Cardiac muscle cell (in vitro differentiated cells and primary cell): ENCODE measurements at places on chromosomes 11 and 22. TPM values are rescaled to one million over a fixed set of nuclear protein-coding genes. Genes with fewer than 3 reads are reported as not detected.
A peak's percentile ranks its signal among the peaks of the same experiment; 100 is the strongest.

- DNase-seq: no peak
These were observed 813.2 kb downstream of the BRD1 start for GRCh38 chr22:49014227-49015201.

DNA sequence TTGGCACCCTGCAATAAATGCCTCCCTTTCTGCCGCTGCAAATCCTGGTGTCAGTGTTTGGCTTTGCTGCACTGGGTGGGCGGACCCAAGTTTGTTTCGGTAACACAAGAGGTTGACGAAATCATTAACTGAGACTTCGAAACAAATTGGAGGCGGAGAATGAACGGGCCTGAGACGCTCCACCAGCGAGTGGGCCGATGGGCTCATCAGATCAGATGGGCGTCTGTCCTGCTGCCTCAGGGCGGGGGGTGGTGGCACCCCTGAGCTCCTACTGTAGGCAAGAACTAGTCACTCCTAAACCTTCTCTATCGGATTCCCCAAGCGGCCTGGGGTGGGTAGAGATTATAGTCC is 918 bp upstream of the CAPN5 start:
- peak; percentile 86 for DNase-seq

GRCh38 chr11:33703234-33703633 is 2.6 kb upstream of the C11orf91 start:
- DNase-seq: no peak

GRCh38 chr22:21741059-21741458 is 5.5 kb upstream of the YPEL1 start:
- DNase-seq: no peak

- DNase-seq: no peak
These were observed 39.1 kb downstream of the B3GAT1 start for GRCh38 chr11:134372961-134373360.

- peak; percentile 80 for DNase-seq
These were observed 26.7 kb downstream of the SERGEF start for GRCh38 chr11:17986007-17986710.

GRCh38 chr11:56522008-56522407 is 21.0 kb downstream of the OR5M11 start:
- DNase-seq: no peak

- DNase-seq: no peak
These were observed 79.7 kb upstream of the HORMAD2 start for GRCh38 chr22:30000566-30000965.

GRCh38 chr22:48433647-48434046 is 1394.0 kb downstream of the BRD1 start:
- no peak for DNase-seq

- peak; percentile 26 for DNase-seq
These were observed 1.9 kb upstream of the GRAP2 start for GRCh38 chr22:39898997-39899396.

PSMC3 gene
- 107 and 161 TPM in 2 replicates for total RNA-seq

DNA sequence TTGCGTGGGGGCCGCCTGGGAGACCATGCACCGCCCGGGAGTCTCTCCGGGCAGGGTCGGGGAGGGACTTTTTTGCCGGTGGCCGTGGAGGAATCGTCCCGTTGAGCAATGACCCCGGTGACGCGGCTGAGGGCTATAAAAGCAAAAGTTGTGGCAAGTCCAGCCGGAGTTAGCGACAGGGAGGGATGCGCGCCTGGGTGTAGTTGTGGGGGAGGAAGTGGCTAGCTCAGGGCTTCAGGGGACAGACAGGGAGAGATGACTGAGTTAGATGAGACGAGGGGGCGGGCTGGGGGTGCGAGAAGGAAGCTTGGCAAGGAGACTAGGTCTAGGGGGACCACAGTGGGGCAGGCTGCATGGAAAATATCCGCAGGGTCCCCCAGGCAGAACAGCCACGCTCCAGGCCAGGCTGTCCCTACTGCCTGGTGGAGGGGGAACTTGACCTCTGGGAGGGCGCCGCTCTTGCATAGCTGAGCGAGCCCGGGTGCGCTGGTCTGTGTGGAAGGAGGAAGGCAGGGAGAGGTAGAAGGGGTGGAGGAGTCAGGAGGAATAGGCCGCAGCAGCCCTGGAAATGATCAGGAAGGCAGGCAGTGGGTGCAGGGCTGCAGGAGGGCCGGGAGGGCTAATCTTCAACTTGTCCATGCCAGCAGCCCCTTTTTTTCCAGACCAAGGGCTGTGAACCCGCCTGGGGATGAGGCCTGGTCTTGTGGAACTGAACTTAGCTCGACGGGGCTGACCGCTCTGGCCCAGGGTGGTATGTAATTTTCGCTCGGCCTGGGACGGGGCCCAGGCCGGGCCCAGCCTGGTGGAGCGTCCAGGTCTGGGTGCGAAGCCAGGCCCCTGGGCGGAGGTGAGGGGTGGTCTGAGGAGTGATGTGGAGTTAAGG is at the start of gene NEAT1:
Gene NEAT1, plus strand, starts transcription at position 166 of the 883 bp plus-strand sequence.
- DNase-seq: peak; percentile 82

DNA sequence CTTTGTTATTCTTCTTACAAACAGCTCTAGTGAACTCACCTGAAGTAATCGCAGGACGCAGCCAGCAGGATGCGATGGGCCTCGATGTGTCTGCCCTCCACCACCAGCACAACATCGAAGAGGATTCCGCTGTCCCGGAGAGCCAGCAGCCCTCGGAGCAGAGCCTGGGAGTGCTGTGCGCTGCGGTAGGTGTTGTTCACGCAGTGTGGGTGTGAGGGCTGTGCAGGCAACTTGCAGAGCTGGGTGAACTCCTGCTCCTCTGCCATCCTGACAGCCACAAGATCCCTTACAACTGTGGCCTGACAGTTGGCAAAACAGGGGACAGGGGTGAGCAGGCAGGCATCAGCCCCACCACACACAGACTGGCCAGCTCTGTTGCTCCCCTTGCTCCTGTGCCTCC is 6.6 kb downstream of the KLHL22 start:
- no peak for DNase-seq

DNA sequence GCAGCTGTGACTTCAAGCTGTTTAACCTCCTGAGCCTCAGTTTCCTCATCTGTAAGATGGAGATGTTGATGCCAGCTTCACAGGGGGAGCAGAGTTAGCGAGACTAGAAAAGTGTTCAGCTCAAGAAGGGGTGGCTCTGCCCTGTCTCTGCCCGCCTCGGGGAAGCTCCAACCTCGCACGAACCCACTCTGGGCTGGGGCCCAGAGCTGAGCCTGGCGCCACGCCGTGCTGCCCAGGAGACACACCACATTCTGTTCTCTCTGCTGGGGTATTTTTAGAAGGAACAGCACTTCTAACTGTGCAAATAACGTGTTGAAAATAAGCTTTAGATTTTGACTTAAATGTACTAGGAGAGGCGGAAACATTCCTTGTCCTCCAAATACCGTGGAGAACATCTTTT is 74.1 kb downstream of the PHF21B start:
- DNase-seq: no peak

SESN3 gene
- total RNA-seq: 21.6 and 27.7 TPM in 2 replicates

MMP8 gene
- total RNA-seq: not detected in 2 replicates

PRR33 gene
- total RNA-seq: not detected in 2 replicates

DNAJB7 gene
- not detected in 2 replicates for total RNA-seq

NFAM1 gene
- 0.67 and 2.1 TPM in 2 replicates for total RNA-seq

DNA sequence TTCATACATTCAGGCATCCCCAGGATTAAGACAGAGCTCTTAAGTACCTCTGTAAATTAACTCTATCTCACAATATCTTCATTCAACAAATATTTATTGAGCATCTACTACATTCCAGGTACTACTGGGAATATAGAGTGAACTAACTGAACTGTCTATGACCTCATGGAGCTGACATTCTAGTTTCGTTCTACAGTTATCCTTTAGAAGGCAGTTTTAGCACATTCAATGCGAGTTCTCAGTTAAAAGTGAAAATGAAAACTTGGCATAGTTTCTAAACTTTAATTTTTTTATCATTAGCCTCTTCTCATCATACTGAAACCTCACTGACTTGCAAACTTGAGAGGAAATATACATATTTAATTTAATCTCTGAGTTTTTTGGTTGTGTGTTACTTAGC is 10.7 kb upstream of the MS4A6E start:
- DNase-seq: no peak

- peak; percentile 86 for DNase-seq
These were observed 45.9 kb downstream of the ZNF143 start for GRCh38 chr11:9506489-9507276.

DLG2 gene
- total RNA-seq: 6.1 and 15.9 TPM in 2 replicates

NCAPH2 gene
- total RNA-seq: 50.3 and 55.0 TPM in 2 replicates

DNA sequence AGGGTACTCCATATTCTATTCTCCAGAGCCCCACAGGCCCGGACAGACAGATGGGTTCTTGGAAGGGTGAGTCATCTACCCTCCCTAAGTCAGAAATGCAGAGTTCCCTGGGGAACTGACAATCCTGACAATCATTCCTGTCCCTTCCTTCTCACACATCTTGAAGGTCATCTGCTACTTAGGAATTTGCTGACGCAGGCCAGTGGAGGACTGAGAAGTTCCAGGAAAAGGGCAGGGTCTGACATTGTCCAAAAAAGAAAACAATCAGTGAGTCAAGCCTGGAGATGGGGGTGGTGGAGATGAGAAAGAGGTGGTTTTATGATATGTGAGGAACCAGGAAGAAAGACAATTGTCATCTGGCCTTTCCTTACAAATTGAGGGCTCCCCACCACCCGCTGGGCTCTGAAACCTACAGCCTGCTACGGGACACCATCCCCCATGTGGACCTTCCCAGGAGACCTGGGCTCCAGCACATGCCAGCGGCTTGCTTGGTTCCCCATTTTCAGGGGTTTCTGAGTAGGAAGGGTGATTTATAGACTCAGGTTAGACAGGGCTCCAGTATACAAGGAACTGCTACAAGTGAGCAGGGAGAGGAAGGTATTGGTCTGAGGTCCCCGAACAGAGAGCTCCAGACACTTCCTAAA is 12.9 kb downstream of the CD59 start:
- DNase-seq: no peak

GRCh38 chr11:14742849-14743559 is 99.4 kb downstream of the PDE3B start:
- DNase-seq: no peak

ART1 gene
- 0.30 and 0.60 TPM in 2 replicates for total RNA-seq

GRCh38 chr11:11436715-11437313 is 83.8 kb upstream of the CSNK2A3 start:
- no peak for DNase-seq

C11orf16 gene
- total RNA-seq: not detected in 2 replicates

C11orf21 gene
- total RNA-seq: 1.3 and 1.8 TPM in 2 replicates

GAB4 gene
- not detected in 2 replicates for total RNA-seq

OR4D6 gene
- not detected in 2 replicates for total RNA-seq

GRCh38 chr11:280706-281485 is 2.7 kb downstream of the NLRP6 start:
- DNase-seq: no peak

AQP11 gene
- total RNA-seq: 3.0 and 4.3 TPM in 2 replicates

OR51E2 gene
- not detected in 2 replicates for total RNA-seq
